H4 (cell line): ENCODE measurements at places on chromosomes 6 and 20. TPM values are rescaled to one million over a fixed set of nuclear protein-coding genes. Genes with fewer than 3 reads are reported as not detected.

Gene ECT2L
- not detected in 2 replicates for total RNA-seq

Gene HLA-DOA
- 0.14 TPM in 1 of 2 replicates, not detected in the other for total RNA-seq

Gene BANF2
- not detected in 2 replicates for total RNA-seq

Gene DYNLT2
- 0.50 and 1.3 TPM in 2 replicates for total RNA-seq

Gene PPIL6
- 1.0 TPM in 1 of 2 replicates, not detected in the other for total RNA-seq

Gene KCNK15
- 0.06 TPM in 1 of 2 replicates, not detected in the other for total RNA-seq

Gene AGER
- total RNA-seq: 0.41 TPM in 1 of 2 replicates, not detected in the other

Gene CGAS
- total RNA-seq: not detected in 2 replicates

Gene SNAP25
- 0.74 and 1.2 TPM in 2 replicates for total RNA-seq

Gene MYLK2
- total RNA-seq: 0.14 TPM in 1 of 2 replicates, not detected in the other
